Gastroesophageal sphincter (tissue), 4 donors: ENCODE measurements at places on chromosomes 2 and 18. TPM values are rescaled to one million over a fixed set of nuclear protein-coding genes. Genes with fewer than 3 reads are reported as not detected.
A peak's percentile ranks its signal among the peaks of the same experiment; 100 is the strongest.

DNA sequence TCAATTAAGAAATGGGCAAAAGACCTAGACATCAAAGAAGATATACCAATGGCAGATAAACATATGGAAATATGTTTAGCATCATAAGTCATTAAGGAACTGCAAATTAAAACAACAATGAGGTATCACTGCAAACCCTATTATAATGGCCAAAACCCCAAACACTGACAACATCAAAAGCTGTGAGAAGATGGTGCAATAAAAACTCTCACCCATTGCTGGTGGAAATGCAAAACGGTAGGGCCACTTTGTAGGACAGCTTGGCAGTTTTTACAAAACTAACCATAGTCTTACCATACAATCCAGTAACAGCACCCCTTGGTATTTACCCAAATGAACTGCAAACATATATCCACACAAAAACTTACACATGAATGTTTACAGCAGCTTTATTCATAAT is 213.1 kb downstream of the UBE2E3 start:
- ATAC-seq = no peak

Gene HSBP1L1
- 10.9 TPM for total RNA-seq

DNA sequence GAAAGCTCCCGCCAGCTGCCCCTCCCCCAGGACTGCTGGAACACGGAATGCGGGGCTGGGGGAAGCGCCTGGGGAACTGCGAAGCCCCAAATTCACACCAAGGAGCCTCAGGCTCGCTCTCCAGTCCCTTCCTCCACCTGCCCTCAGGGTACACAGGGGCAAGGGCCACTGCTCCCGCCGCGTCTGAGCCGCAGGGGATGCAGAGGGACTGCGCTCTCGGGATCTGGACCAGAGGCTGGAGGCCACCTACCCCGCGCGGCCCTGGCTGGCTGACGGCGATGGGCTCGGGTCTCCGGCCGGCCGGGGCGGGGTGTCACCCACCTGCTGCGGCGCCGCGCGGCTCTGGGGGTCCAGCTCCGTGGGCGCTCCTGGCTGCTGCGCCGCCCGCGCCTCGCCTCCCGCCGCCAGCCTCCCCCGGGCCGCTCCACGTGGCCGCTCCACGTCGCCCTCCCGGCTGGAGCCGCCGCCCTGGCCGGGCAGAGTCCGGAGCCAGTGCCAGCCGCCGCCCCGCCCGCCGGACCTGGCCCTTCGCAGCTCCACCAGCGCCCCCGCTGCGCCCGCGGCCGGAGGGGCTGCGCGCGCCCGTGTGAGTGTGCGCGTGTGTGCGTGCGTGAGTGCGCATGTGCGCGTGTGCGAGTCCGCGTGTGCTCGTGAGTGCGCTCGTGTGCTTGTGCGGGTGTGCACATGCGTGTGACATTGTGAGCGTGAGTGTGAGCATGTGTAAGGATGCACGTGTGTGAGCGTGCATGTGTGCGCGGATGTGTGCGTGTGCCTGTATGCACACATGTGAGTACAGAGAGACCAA is at the start of gene CGREF1:
CGREF1 (minus strand) TSS at position 604 of the 805 bp plus-strand sequence. CDS start 14,762 bp downstream, outside the sequence.
- ATAC-seq = peak; percentile 35

Gene MALL
- 18.6 TPM for total RNA-seq

Gene SCN9A
- total RNA-seq = 3.1 TPM

Gene EVX2
- total RNA-seq = not detected

GRCh38 chr18:23573020-23573419 is 13.3 kb downstream of the NPC1 start:
- ATAC-seq = no peak

GRCh38 chr2:67217398-67217797 is 179.7 kb upstream of the ETAA1 start:
- ATAC-seq = no peak

Gene TRIM54
- not detected for total RNA-seq

GRCh38 chr2:167480986-167481309 is 592.7 kb downstream of the XIRP2 start:
- ATAC-seq = no peak

Gene CPS1
- 1.8 TPM for total RNA-seq

Gene FAM124B
- 1.8 TPM for total RNA-seq

Gene CD207
- total RNA-seq = not detected
